DMS153 (cell line): ENCODE measurements at places on chromosomes 1 and 21.

DNA sequence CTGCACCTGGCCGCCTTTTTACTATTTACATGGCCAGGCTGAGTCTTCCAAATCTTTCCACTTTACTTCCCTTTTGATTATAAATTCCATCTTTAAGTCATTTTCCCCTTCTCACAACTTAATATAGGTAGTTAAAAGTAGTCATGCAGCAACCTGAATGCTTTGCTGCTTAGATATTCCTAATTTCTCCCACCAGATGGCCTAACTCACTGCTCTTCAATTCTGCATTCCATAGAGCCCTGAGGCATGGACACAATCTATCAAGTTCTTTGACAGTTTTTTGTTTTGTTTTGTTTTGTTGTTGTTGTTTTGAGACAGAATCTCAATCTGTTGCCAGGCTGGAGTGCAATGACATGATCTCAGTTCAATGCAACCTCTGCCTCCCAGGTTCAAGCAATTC lies 21.7 kb upstream of the FAAH start:
- no peak for DNase-seq

GRCh38 chr1:112618721-112619517 lies at the start of gene ST7L:
Gene ST7L (minus strand): TSS chr1:112619141. CDS start chr1:112619113, 28 bp downstream.
- peak; percentile 42 for DNase-seq

- no peak for DNase-seq
Measured at GRCh38 chr1:17155257-17155920, 36.1 kb upstream of the PADI2 start.

DNA sequence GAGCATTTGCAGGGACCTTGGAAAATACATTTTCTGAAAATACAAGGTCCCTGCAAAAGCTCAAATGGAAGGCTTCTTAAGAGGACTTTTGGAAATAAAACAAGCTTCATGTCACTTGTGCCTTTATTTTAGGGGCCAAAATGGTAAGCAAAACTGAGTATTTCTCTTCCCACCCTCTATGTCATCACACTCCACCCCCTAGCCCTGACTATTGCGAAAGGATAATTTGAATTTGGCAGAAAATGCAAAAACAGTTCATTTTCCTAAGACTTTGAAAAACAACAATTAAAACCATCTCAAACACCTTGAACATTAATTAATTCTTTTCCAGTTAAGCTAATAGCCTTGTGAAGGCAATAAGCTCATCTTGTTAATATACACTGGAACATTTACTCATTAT lies 201.7 kb downstream of the TM2D1 start:
- no peak for DNase-seq
